EL (cell line): ENCODE measurements at places on chromosomes 2 and 18.

DNA sequence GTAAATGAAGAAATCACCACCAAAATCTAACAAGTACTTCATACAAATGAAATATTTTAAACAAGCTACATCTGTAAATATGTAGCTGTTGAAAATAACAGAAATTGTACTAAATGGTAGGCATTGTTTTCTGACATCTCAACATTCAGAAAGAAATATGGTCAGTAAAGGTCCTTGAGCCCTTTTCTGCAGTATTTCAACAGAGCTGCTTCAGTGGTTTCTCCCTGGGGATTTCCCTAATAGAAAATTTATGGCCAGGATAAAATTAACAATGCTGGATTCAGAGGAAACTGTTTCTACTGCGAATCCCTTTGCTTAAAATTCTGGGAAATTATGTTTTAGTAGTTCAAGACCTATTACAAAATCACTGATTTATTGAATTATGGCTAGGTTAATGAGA, 256.6 kb downstream of the PIEZO2 start:
- peak; percentile 9 for DNase-seq

- DNase-seq: no peak
Observed at GRCh38 chr2:227464851-227465250, 7.1 kb upstream of the AGFG1 start.

DNA sequence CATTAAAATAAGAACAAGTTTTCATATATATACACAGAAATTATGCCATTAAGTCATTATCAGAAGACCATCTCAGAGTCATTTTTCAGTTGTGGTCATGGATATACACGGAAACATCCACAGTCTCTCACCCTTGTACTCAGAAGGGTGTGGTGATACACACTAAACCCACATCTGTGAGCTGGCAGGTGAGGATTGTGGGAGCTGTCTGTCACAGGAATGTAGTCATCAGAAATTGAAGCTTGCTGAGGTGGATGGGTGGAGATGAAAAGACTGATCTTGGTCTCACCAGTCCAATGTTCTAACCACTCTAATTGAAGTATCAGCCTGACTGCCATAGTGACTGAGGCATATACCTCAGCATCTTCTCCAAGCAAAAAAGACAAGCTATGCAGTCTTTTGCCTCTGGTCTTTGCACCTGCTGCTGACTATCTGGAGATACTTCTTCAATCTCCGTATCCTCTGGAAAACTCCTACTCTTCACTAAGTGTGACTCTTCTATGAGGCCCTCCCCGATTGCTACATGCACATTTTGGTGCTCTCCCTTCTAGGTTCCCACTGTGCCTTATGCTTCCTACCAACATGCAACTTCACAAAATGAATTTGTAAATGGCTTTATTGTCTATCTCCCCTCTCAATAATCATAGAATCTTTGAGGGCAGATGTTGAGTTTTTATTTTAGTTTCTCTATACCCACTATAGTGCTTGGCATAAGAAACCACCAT, 232.8 kb downstream of the DYM start:
- DNase-seq: no peak

DNA sequence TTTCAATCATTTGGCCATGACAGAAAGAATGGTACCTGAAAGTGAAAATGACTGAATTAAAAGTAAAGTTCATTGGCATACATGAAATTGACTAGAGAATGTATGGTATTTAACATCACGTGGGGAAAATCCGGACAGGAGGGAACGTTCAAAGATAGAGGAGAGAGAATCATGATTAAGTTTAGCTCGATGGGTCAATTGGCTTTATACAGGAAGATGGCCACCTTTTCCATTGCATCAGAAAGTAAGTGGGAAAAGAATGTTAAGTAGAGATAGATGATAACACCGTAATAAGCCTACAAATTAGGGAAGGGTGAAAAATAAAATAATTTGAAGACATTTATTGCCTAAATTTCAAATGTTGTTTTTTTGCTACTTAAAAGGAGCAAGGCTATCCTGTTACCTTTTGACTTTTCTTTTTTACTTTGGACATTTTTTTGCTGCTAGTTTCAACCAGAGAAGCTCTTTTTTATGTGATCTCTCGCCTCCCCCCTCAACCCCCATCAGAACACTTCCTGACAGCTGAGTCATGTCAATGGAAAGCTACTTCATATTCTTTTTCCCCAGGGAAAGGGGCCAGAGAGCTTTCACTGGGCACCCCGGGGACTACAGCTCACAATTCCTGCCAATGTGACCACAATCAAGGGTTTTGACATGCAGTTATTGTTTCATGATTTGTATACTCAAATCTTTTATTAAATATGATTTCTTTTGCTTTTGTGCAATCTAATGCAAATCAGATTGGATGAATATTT, 767 bp upstream of the CCDC102B start:
- peak; percentile 80 for DNase-seq

GRCh38 chr18:22132258-22132657, 37.1 kb upstream of the GATA6 start:
- DNase-seq: no peak

- no peak for DNase-seq
Observed at GRCh38 chr2:124161542-124161941, 136.5 kb downstream of the CNTNAP5 start.

DNA sequence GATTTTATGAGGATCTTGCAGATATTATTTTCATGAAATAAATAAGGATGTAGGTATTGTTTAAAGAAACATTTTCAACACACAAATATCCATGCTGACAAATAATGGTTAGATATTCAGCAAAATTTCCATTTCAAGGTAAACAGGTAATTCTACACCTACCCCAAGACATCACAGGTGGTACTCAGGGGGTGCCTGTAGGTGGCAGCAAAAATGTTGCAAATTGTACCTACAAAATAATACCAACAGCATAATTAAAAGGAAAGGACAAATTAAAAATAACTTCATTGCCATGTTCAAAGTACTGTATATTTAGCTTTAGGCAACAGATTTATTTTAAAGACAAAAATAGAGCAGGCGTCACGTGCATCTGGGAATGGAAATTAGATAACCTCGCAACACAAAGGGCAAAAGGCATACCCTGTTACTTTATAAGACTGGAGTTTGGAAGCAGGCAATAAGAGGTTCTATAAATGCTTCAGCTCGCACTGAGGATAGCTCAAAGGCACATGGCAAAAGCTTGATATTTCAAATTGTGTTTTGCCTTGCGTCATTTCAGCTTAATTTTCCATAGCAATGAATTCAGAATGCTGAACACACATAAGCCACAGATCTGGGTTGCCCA, 630.5 kb downstream of the TDRD15 start:
- no peak for DNase-seq

DNA sequence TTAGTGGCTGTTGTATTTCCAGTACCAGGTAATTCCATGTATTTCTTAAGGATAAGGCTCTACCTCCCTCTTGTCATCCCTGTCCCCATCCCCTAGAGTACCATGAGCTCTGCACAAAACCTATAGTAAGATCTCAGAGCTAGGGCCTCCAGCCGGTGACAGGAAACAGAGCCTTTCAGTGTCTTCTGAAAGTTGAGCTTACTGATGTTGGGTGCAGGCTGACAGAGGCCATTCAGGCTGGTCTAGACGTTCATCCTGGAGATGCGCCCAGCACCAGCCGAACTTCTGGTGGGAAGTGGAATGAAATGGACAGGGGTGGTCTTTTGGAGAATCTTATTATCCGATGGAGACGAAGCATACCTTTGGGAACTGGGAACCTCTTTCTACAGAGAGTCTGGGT, 16.7 kb upstream of the LYPD6B start:
- no peak for DNase-seq

- DNase-seq: no peak
Observed at GRCh38 chr18:8901019-8901418, 195.7 kb downstream of the MTCL1 start.

- no peak for DNase-seq
Observed at GRCh38 chr2:98463988-98464771, 19.5 kb downstream of the INPP4A start.

- peak; percentile 99 for DNase-seq
Observed at GRCh38 chr2:43086451-43087221, 139.8 kb downstream of the ZFP36L2 start.

- DNase-seq: peak; percentile 75
Observed at GRCh38 chr18:75070625-75071483, 138.1 kb downstream of the PTGR3 start.

- no peak for DNase-seq
Observed at GRCh38 chr2:224638301-224638823, 53.2 kb upstream of the CUL3 start.

DNA sequence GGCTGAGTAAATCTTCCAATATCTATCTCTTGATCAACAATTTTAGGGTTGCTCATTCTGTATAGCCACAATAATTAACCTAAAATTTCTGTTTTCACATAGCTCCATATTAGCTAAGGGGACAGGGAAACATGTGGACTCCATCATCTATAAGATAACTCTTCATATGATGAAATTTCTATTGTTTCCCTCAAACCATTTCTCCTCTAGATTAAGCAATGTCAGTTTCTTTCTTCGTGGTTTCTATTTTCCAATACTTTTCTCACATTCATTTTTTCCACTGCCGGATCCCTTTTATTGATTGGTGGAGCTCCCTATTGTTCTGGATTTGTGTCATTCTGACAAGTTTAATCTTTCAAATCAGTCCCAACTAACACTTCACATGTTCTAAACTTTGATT, 1221.3 kb upstream of the ZEB2 start:
- DNase-seq: no peak

GRCh38 chr18:62643181-62643580, 72.2 kb upstream of the PHLPP1 start:
- no peak for DNase-seq

DNA sequence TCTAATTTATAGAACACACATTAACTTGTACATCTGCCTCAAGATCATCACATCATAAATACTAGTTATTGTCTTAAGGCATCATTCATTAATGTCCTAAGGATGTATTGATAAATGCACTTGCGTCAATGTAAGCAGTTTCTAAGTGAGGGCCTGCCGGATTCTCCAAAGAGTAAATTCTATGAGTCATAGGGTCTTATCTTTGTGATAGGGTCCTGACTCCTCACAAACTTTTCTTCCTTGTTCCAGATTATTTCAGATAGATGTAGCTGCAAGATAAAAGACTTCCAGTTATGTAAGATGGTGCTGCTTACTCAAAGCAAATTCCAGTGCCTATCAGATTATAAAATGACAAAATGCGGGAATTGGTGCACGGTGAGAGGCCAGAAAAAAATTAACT, 315.0 kb upstream of the SLC39A10 start:
- no peak for DNase-seq

DNA sequence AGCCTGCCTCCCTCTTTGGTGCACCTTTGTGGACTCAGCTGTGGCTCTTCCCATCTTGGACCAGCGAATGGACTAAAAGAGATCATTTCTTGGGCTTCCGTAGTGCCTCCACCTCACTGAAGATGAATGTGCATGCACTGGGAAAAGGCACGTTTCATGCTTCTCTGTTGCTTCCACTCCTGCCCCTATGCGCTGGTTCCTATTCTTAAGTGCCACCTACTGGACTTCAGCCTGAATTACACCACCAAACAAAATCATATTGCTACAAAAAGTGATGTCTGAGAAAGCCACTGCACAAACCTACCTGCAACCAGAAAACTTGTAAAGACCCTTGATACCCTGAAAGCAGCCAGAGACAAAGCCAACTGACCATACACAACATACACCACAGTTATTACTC, 695.6 kb downstream of the TSN start:
- peak; percentile 21 for DNase-seq

- peak; percentile 75 for DNase-seq
Observed at GRCh38 chr18:9683418-9684396, 24.4 kb upstream of the RAB31 start.

- no peak for DNase-seq
Observed at GRCh38 chr2:45994060-45994459, 303.1 kb upstream of the EPAS1 start.

DNA sequence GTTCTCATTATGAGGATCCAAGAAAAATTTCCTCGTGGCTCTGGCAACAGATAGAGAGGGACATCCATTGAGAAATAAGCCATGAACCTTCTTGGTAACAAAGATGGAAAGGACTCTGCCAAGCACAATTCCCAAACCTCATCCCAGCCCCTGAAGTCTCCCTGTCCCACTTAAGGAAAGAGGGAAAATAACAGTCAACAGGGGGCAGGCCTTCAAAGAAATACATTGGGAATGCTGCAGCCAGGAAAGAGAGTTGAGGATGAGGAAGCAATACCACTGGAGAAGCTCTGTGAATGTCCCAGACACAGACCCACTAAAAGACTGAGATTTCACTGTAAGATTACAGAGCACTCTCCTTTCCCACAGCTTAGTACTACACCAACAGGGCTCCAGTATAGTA, 93.2 kb downstream of the CD226 start:
- DNase-seq: no peak

DNA sequence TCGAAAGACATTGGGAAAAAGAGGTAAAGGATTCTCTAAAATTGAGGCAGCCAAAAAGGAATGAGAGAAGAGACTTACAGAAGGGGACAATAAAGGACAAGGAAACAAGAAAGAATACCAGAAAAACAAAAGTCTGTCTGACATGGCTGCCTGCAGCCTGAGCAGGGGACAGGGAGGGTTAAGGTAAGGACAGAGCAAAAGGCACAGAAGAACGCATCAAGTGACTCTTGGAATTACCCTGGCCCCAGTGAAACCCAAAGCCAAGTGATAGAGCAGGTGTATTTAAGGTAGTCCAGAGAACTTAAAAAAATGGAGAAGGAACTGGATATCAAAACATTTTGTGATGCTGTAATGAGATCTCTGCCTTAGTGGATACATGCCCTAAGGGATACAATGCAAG, 47.1 kb upstream of the XIRP2 start:
- DNase-seq: no peak

GRCh38 chr2:165621086-165621560, 151.6 kb downstream of the CSRNP3 start:
- no peak for DNase-seq

GRCh38 chr2:240518981-240519380, 38.8 kb downstream of the ANKMY1 start:
- no peak for DNase-seq

- no peak for DNase-seq
Observed at GRCh38 chr18:652131-652530, 5.3 kb upstream of the TYMS start.

- DNase-seq: no peak
Observed at GRCh38 chr18:21458310-21458709, 142.2 kb downstream of the ESCO1 start.

GRCh38 chr18:73352546-73352945, 484.8 kb upstream of the NETO1 start:
- DNase-seq: no peak

DNA sequence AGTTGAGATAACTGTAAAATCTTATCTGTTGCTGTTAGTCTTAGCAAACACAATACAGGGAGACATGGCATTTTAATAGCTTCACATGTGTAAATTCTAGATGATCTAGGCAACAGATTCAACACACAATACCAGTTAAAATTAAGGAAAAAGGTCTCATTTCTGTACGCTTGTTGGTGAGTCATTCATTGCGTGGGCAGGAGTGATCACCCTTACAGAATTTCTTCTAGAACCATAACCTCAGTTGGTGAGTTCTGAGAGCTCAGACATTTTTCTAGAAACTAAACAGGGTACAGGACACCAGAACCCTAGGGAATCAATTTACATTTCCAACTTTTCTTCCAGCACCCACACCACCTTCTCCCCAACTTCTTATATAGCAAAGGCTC, 81.9 kb downstream of the SLC8A1 start:
- peak; percentile 75 for DNase-seq

- no peak for DNase-seq
Observed at GRCh38 chr18:78160961-78161656, 818.5 kb upstream of the SALL3 start.

- DNase-seq: no peak
Observed at GRCh38 chr2:57615855-57616556, 430.6 kb upstream of the VRK2 start.
